ENCODE measurements at places on chromosomes 3 and 15. TPM values are rescaled to one million over a fixed set of nuclear protein-coding genes. Genes with fewer than 3 reads are reported as not detected.

- H3K27me3 ChIP-seq: no peaks in the 10 kb centered on the region
- H3K27ac ChIP-seq: no peak overlapping the region
- DNase-seq: peak; percentile 3
These were observed 88.3 kb upstream of the MYRIP start for GRCh38 chr3:39721076-39721475.

DNA sequence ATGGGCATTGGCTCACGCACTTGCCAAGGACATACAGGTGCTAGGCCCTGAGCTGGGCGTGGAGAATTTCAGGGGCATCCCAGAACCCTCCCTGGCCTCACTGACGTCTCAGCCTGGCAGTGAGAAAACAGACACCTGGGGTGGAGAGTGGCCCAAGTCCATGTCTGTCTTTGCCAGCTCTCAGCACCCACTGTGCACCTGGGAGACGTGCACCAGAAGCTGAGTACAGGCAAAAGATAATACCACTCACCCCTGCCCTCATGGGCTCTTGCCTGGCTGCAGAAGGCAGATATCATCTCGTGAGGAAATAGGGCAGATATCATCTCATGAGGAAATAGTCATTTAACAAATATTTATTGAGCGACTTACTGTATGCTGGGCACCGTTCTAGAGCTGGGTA lies 8.0 kb downstream of the LOXL1 start:
- no peaks in the 10 kb centered on the region for H3K27me3 ChIP-seq
- H3K4me3 ChIP-seq: no peak overlapping the region
- peaks cover 17% of the 10 kb centered on the region for H3K36me3 ChIP-seq

DNA sequence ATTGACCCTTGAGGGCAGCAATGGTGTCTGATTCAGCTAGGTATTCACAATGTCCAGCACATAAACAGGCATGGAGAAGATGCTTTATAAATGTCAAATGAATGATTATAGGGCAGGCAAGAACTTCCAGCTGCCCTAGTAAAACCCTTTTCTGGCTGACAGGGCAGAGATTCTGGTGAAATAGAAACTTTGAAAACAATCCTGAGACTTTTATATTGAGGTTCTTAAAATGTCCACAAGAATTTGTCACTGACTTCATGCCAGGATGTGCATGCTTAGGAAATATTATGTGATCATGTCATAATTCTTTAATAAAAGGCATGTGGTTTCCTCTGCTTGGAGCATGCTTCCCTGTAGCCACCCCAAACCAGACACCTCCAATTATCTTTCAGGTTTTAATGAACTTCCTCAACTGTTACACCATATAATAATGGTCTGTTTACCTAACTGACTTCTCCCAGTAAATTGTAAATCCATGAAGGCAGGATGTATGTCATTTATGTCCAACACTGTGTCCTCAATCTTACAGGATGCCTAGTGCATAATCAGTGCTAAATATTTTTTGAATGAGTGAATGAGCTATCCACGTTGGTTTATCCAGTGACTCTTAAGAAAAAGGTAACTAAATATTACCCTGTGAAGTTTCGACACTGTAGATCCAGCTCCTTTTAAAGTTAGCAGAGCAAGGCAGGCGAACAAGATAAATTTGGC lies 43.4 kb upstream of the CLRN1 start:
- DNase-seq: peak; percentile 64
- H3K36me3 ChIP-seq: no peaks in the 10 kb centered on the region
- H3K27ac ChIP-seq: peak overlapping the region; percentile 68

- no peaks in the 10 kb centered on the region for H3K27me3 ChIP-seq
- peaks cover 12% of the 10 kb centered on the region for H3K4me1 ChIP-seq
- DNase-seq: no peak
- H3K27ac ChIP-seq: no peak overlapping the region
- H3K36me3 ChIP-seq: no peaks in the 10 kb centered on the region
These were observed 9.8 kb upstream of the ANKDD1A start for GRCh38 chr15:64901914-64902313.

DNA sequence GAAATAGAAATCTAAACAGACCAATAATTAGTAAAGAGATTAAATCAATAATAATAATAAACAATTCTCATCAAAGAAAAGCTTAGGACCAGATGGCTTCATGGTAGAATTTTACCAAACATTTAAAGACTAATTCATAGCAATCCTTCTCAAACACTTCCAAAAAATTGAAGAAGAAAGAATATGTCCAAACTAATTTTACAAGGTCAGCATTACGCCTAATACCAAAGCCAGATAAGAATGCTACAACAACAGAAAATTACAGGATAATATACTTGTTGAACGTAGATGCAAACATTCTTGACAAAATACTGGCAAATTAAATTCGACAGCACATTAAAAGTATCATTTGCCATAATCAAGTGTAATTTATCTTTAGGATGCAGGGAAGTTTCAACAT lies 36.1 kb upstream of the CADM2 start:
- no peak for DNase-seq
- H3K27me3 ChIP-seq: no peaks in the 10 kb centered on the region
- H3K4me3 ChIP-seq: no peak overlapping the region
- no peaks in the 10 kb centered on the region for H3K4me1 ChIP-seq
- no peak overlapping the region for H3K27ac ChIP-seq

DNA sequence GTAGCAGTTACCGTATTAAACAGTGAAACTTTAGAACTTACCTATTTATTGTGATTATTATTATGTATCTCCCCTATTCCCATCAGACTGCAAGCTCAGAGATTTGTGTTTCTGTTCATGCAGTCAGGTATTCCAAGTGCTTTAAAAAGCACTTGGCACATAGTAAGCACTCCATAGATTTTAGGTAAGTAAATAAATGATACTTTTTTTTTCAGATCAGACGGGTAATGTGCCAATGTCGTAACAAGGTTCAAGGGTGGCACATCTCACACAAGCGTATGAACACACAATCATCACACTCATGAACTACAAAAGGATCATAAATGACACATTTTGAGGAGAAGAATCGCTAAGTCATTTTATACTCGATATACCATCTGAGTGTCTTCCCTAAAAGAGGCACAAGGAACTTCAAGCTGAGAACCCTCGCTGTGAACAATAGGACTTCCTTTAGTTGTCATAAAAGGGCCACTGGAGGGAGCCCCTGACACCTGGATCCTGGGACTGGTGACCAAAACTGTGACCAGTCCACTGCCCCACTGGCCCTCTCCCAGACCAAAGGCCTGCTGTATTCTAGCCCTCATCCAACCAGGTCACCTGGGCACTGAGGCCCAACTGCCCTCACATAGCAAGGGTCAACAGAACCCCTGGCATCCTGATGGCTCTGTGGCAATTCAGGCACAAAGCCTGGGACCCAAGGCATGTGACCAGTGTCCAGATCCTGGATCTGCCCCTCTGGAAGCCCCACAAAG lies 32.1 kb downstream of the KIF9 start:
- H3K27ac ChIP-seq: no peak overlapping the region
- no peaks in the 10 kb centered on the region for H3K36me3 ChIP-seq
- no peaks in the 10 kb centered on the region for H3K27me3 ChIP-seq

- no peaks in the 10 kb centered on the region for H3K27me3 ChIP-seq
- peak overlapping the region; percentile 43 for H3K27ac ChIP-seq
- DNase-seq: peak; percentile 96
- no peak overlapping the region for H3K4me3 ChIP-seq
These were observed 109.6 kb upstream of the TMCO5A start for GRCh38 chr15:37824717-37825382.

The ZNF445 gene
- 5.9 TPM for total RNA-seq

DNA sequence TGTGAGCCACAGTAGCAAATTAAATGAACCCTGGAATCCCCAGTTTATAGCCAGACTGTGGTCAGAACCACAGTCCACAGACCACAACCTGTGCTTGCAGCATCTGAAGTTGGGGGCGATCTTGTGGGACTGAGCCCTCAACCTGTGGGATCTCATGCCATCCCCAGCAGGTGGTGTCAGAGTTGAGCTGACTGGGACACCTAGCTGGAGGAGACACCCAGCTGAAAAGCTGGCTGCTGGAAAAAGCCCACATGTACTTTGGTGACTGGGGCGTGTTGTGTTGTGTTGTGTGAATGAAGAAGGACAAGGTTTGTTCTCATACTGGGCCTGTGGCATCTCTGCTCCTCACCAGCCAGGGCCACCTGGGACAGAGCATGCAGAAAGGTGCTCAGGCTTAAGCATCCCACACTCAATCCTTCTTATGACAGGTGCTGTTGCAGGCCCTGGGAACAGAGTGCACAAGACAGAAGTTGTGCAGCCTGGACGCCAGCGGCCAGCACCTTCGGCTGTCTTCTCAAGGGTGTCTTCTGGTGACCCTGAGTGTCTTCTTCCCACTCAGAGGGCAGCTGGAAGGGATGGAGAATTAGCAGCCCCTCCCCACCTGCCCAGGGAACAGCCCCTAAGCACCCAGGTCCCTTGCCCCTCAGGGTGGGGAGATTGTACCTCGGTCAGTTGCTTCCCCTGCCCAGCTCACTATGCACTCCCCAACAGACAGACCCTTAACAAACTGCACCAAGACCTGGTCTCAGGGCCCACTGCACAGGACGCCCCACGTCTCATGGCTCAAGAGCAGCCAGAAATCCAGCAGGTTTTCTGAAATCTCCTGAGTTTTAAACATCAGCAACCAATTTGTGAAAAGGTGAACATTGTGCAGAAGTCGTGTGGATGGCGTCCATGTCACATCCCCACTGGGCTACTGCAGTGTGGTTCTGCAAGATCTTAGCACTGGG lies 2.2 kb upstream of the UROC1 start:
- no peaks in the 10 kb centered on the region for H3K36me3 ChIP-seq
- H3K27me3 ChIP-seq: 0 out of 2 replicates have a peak, but pooled peaks cover 20% of the 10 kb centered on the region
- no peak for DNase-seq

DNA sequence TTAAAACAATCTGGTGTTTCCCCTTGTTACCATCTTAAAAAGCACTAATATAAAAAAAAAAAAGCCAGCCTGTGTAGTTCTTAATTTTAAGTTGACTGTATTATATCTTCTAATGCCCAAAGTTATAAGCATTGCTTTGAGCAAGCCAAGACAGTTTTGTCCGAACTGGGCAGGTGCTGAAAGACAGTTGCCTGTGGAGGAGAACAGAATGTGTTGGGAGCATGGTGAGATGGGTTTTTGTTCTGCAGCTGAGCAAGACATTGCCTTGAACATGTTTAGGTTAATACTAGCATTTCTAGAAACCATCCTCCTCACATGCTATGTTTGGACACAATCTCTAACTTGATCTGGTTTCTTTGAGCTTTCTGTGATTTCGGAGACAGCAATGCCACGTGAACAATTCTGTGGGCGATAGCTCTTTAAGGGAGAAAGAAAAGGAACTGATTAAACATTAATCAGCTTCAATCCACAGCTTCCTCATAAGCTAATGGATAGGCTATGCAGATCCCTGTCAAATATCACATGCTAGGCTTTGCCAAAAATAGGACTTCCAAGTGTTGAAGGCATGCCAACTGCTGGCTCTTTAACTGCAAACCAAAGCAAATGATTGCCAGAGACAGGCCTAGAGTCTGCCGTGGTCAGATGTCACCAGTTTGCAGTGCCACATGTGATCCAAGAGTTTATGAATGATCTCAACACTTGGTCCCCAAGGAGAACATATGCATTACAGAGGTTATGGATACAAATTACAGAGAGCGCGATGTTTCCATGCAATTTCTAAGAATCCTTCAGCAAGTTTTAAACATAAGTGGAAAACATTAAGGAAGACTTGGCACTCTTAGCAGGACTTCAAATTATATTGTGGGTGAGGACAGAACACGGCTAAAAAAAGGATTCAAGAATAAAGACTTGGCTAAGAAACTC lies 428.1 kb downstream of the ROBO2 start:
- no peak overlapping the region for H3K4me3 ChIP-seq
- H3K27ac ChIP-seq: no peak overlapping the region
- H3K27me3 ChIP-seq: no peaks in the 10 kb centered on the region
- no peaks in the 10 kb centered on the region for H3K36me3 ChIP-seq
- H3K4me1 ChIP-seq: 0 out of 2 replicates have a peak, but pooled peaks cover 4% of the 10 kb centered on the region

The SLC38A3 gene
- total RNA-seq: not detected

DNA sequence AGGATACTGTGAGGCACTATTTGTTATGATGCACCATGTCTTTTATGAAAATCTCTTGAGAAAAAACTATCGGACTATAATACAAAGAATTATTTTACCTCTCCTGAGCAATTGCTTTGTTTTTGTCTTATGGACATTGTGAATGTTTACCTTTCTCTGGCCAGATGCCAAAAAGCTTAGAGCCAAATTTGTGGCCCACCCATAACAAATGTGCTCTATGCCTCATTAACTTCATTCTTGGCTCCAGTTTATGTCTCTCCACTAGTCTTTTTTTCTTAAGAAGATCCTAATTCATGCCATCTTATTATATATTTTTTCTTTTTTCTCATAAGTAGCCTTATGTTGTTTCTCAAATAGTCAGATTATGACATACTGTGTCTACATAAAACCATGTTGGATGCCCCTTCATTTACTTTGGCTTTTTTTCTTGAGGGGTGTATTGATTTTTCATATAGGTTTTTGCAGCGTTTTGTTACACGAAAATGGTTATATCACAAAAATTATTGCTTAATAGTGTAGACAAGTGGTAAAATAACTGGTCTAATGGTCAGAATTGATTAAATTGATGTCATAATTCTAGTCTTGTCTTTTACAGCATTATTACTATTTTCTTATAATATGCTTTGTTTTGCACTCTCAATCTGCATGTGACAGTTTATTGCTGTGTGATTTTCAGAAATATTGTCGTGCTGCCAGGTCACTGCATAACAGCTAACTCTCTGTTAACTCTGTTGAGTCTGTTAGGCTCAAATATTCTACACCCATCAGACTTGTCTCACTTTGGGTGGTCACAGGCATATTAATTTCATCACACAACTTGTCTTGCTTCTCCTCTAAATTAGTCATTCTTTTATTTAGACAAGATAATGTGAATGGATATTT lies 18.2 kb downstream of the SENP8 start:
- no peak for DNase-seq
- no peaks in the 10 kb centered on the region for H3K4me1 ChIP-seq
- no peak overlapping the region for H3K27ac ChIP-seq
- no peak overlapping the region for H3K4me3 ChIP-seq
- no peaks in the 10 kb centered on the region for H3K27me3 ChIP-seq

DNA sequence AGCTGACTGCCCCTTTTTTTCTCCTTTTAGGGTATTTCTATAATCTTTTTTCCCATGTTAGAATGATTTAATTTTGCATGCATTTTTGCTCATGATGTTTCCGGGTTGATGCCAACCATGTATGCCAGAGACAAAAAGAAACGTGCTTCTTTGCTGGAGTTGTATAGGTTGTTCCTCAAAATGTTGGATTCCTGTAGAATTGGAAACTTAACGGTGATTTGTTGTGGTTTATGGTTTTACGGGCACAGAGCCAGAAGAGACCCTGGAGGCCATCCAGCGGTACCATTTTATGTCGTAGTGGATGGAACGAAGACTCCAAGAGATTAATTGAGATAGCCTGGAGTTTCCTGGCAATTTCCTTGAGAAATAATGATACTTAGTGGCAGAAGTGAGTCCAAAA lies 481.5 kb upstream of the RGMA start:
- no peaks in the 10 kb centered on the region for H3K4me1 ChIP-seq
- H3K4me3 ChIP-seq: no peak overlapping the region
- no peak for DNase-seq

DNA sequence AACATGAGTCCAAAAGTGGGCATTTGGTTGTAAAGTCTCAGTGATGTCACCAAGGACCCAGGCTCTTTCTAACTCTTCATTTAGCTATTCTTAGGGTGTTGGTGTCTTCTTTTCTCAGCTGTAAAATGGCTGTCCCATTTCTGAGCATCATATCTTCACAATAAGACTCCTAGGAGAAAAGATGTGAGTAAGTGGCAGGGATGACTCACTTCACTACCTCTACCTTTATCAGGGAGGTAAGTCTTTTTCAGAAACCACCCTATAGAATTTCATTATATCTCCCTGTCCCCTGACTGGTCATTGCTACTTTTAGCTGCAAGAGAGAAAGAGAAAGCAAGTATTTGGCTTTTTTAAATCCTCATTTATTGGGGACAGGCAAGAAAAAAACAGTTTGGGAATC lies 300.2 kb upstream of the RBMS3 start:
- no peak overlapping the region for H3K4me3 ChIP-seq
- H3K36me3 ChIP-seq: no peaks in the 10 kb centered on the region
- DNase-seq: no peak
- no peaks in the 10 kb centered on the region for H3K4me1 ChIP-seq
